ENCODE measurements at places on chromosomes 2 and 18.

DNA sequence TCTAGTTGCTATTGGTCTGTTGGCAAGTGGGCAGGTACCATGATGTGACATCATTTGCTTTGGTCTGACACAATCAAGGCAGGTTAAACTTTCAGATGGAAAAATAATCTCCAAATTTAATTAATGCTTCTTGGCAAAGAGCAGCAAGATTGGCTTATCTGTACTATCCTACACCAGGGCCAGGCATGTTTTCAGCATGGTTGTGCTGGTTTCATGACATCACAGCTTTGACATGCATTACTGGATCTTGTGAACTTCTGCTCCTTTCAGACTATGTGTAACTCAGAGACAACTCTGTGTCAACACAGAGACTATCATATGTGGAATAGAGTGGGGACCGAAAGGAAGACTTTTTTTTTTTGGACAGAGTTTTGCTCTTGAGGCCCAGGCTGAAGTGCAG lies 520.5 kb downstream of the TDRD15 start:
- DNase-seq: no peak

DNA sequence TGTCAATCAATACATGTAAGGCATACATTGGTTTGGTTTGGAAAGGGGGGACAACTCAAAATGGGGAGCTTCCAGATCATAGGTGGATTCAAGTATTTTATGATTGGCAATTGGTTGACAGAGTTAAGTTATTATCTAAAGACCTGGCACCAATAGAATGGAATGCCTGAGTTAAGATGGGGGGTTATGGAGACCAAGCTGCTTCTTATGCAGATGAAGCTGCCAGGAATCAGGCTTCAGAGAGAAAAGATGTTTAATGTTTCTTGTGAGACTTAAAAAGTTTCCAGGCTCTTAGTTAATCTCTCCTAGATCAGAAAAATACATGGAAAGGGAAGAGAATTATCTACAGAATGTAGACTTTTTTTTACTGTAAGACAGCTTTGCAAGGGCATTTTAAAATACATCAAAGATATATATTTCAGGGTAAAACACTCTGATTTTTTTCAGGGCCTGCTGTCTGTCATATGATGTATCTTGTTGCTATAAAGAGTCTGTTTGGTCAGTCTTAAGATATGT lies 1343.2 kb upstream of the LRRTM1 start:
- no peak for DNase-seq

- no peak for DNase-seq
Observed at GRCh38 chr2:45256173-45256866, 247.1 kb upstream of the SIX2 start.

- no peak for DNase-seq
Observed at GRCh38 chr2:27860111-27860510, 30.1 kb downstream of the RBKS start.

- DNase-seq: no peak
Observed at GRCh38 chr2:167192833-167193232, 304.6 kb downstream of the XIRP2 start.

GRCh38 chr2:134348239-134348638 lies 94.4 kb downstream of the MGAT5 start:
- no peak for DNase-seq

- no peak for DNase-seq
Observed at GRCh38 chr2:155982135-155982534, 350.4 kb downstream of the NR4A2 start.

- no peak for DNase-seq
Observed at GRCh38 chr2:128578406-128579390, 260.0 kb upstream of the HS6ST1 start.

GRCh38 chr2:73091696-73092095 lies 20.2 kb upstream of the SFXN5 start:
- no peak for DNase-seq

- DNase-seq: no peak
Observed at GRCh38 chr18:48326901-48327675, 82.1 kb downstream of the ZBTB7C start.

DNA sequence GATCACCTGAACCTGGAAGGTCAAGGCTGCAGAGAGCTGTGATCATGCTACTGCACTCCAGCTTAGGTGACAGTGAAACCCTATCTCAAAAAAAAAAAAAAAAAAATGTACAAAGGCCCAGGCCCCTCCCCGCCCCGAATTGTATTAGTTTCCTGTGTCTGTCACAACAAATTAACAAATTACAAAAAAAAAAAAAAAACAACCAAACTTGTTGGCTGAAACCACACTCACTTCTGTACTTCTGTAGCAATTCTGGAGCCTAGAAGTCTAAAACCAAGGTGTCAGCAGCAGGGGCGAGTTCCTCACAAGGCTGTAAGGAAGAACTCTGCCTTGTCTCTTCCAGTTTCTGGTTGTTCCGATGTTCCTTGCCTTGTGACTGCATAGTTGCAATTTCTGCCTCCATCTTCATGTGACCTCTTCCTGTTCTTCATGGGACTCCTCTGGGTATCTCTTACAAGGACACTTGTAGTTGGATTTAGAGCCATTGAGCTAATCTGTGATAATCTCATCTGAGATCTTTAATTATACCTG lies 100.8 kb upstream of the ZSWIM2 start:
- no peak for DNase-seq

GRCh38 chr2:96114546-96114902 lies 1.8 kb downstream of the ADRA2B start:
- DNase-seq: no peak

DNA sequence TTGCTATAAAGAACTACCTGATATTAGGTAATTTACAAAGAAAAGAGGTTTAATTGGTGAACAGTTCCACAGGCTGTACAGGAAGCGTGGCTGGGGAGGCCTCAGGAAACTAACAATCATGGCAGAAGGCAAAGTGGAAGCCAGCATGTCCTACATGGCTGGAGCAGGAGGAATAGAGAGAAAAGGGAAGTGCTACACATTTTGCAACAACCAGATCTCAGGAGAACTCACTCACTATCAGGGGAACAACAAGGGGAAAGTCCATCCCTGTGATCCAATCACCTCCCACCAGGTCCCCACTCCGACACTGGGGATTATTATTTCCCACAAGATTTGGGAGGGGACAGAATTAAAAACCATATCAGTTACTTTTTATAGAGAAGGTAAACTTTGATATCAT lies 273.5 kb upstream of the MMADHC start:
- no peak for DNase-seq

DNA sequence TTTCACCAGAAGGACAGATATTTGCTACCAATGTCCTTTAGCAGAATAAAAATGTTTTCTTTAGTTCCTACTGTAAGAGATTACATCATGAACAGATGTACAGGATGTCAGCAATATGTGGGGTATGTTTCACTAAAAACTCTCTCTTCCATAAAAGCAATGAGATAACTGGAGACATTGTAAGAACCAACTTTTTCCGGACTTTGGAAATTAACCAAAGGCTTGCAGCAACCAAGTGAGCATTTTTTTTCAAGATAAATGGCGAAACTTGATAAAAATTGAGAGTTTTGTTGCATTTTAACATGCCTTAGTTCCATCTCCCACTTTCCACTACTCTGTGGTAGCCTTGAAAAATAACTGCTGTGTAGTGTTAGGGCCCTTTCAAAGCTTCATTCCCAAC lies 429.8 kb upstream of the CDH2 start:
- no peak for DNase-seq

DNA sequence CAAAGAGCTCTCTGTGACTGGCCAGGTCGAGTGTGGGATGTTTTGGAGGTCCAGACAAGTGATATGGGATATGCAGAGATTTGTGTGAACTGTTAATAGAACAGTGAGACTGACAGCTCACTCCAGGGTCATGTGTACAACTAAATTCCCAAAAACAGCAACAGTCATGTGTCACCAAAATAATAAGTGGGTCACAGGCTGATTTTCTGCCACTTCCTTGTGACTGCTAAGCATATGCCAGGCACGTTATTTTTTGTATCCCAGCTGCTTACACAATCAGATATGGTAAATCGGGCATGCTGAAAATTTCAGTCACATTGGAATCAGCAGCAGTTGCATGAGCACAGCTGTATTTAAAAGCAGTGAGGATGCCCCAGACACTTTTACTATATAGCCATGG lies 198.7 kb downstream of the PTGR3 start:
- DNase-seq: no peak

GRCh38 chr2:145481334-145481922 lies 961.5 kb upstream of the ZEB2 start:
- no peak for DNase-seq
